Activated T-helper 1 cell treated with anti-CD3 and anti-CD28 coated beads, Interleukin-2, amount 50 U/mL, for 16 hours (primary cell): ENCODE measurements at places on chromosomes 5 and 9.

- no peak for DNase-seq
Observed at GRCh38 chr9:29575219-29575618, 2001.9 kb upstream of the C9orf72 start.

DNA sequence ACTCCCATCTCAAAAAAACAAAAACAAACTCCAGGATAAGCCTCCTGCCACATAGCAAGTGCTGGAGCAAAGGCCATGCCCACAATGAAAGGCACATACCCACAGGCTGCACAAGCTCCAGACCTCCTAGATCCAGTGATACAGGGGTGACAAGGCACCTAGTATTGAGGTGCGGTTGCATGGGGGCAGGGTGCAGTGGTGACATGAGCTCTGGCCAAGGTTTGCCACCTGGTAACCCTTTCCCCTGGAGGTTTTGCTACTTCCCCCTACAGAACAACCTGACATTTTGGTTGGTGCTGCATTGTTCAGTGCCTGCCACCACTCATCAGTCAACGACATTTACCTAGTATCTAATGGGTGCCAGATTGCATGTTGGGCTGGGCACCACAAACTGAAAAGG is 14.5 kb downstream of the CDKN2AIPNL start:
- DNase-seq = no peak

- DNase-seq = no peak
Observed at GRCh38 chr9:124258607-124259157, 933 bp downstream of the NEK6 start.

DNA sequence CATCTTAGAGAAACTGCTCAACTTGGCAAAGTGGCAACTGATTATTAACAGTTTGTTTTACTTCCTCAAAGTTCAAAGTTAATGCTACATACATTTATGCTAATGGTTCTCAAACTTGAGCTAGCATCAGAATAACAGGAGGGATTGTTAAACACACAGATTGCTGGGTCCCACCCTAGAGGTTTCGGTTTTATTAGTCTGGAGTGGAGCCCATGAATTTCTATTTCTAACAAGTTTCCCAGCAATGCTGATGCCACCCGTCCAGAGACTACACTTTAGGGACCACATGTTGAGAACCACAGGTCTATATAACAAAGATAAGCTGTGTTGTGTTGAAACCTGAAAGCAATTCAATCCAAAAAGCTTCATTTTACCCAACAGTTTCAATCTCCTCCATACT is 95.3 kb downstream of the FBXW11 start:
- DNase-seq = no peak

DNA sequence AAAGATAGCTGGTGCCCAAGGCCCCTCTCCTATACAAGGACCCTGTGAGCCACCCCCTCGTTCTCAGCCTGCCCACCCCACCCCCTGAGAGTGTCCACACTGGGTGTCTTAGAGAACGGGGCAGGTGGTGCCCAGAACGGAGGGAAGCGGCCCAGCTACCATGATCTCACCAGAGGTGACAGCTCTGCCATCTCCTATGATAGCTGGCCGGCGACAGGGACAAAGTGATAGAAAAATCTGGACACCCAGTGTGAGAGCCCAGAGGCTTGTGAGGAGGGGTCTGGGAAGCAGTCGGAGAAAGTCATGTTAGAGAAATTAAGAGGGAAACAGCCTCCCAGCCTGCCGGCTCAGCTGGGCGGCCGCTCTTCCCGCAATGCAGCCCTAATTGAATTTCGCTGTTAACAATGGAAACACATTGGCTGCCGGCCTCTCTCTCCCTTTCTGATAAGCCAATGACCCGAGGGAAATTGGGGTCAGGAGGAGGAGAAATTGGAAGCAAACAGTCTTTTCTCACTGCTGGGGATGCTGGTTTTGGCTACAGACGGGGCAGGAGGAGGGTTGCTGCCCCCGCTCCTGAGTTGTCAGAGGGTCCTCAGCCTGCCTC is 32.3 kb downstream of the HK3 start:
- no peak for DNase-seq

DNA sequence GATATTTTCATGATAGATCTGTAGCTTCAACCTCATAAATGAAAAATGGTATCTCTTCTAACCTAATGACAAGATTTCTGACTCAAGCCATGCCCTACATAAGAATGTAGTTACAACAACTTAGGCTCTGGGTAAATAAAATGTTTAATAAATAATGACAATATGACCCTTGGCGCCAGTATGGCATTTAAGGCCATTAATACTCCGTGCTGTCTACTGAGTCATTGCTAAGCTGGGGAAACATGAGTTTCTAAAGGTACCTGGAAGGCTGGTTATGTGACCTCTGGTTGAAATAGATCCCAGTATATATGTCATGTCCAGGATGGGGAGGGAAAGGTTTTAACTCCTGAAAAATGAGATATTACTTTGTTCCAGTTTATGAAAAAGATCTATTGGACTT is 58.0 kb upstream of the CEMIP2 start:
- no peak for DNase-seq

GRCh38 chr9:98234245-98234825 is 21.1 kb downstream of the TBC1D2 start:
- DNase-seq = no peak

GRCh38 chr5:131548176-131548575 is 86.9 kb downstream of the RAPGEF6 start:
- DNase-seq = no peak

- DNase-seq = no peak
Observed at GRCh38 chr5:38576442-38576841, 20.0 kb upstream of the LIFR start.

- DNase-seq = no peak
Observed at GRCh38 chr9:95032580-95033341, 284.7 kb downstream of the FANCC start.

DNA sequence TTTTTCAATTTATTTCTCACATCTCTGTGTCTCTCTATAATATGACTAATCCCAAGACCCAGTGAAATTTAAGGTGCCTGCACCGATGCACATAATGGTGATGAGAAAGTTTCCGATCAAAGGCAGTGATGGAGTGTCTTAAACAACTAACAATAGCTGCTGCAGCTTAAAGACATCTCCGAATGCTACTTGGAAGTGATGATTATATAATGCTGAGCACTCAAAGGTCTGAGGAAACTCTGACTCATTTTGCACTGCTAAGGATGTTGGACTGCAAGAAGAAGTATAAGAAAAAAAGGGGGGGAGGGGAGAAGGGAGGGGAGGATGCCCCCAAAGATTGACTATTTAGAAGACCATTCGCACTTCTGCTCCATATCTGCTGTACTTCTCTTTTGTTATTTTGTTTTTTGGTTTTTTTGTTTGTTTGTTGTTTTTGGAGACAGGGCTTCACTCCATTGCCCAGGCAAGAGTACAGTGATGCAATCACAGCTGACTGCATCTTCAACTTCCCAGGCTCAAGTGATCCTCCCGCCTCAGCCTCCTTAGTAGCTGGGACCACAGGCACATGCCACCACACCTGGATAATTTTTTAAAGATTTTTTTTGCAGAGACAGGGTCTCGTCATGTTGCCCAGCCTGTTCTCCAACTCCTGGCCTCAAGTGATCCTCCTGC is 192.2 kb downstream of the HSD17B3 start:
- no peak for DNase-seq

- DNase-seq = no peak
Observed at GRCh38 chr5:15103130-15103529, 231.6 kb upstream of the ANKH start.

DNA sequence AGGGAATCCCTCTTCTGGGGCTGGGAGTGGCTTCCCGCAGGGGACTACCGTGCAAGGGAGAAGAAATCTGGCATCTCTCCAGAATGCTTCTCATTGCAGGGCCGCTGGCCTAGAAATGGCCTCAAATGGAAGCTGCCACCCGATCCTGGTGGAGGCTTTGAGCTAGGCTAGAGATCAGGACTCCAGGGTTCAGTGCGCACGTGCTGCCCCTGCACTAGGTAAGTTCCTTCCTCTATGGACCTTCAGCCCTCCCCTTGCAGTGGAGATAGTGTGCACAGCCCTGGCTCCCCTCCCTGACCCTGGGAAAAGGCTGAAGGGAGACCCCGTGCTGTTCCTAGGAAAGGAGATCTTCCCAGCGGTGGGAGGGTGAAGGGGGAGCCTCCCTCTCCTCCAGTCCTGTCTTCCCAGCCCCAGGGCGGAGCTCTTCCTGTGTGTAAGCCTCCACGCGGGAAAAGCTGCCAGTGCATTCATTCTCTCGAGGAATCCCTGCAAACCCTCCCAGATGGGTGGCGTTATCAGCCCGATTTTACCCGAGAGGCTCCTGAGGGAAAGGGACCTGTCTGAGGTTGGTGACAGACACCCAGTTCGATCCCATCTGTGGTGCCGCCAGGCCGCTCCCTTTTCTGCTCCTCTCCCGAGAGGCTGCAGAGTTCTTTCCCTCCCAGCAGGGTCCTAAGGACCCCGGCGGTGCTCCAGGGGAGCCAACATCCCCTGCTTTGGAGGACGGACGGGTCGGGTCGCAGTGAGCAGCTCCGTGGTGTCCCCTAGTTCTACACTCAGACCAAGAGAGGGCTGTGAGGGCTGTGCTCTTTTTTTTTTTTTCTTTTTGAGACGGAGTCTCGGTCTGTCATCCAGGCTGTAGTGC is 1.4 kb upstream of the CERCAM start:
- no peak for DNase-seq

DNA sequence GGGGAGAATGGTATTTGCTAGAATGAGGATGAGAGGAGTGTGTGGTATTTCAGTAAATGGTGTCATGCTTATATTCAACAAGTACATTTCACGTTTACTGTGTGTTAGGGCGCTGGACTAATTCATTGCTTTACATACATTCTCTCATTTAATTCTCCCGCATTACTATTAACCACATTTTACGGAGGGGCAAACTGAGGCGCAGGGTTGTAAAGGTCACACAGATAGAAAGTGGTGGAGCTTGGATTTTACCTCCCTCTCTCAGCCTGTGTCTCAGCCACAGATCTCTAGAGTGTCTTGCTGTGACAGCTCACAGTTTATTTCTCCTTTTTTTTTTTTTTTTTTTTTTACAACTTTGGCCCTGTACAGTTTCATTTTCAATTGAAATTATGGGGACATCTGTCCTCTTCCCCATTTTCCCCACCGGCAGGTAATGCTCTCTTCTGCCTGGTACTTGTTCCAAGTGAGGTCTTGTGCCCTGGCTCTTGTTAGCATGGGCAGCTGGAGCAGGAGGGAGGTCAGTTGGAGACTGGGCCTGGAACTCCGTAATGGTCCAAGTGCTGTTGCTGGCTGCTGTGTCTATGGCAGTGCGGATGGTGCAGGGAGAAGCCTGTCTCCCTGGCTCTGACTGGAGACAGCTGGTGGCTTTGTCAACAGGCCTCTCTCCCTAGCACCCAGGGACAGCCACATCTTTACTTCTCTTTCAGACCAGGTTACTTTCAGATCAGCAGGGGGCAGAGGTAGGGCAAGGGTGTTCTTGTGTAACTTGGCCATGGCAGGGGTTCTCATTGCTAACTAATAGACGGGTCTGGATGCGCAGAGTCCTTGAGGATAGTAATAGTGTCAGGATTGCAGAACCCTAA is 20.5 kb upstream of the NDST1 start:
- no peak for DNase-seq

DNA sequence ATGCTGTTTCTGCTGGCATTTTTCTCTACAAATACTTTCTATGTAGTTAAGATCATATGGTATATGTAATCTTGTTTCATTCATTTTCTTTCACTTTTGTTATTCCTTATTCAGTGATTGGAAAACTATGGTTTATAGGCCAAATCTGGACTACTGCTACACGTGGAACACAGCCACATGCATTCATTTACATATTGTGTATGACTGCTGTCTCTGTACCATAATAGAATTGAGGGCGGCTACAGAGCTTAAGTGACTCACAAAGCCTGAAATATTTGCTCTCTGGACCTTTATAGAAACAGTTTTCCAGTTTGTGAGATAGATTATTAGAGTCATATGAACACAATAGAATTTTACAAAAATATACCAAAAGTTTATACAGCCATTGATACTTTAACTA is 133.6 kb upstream of the CDKN2B start:
- DNase-seq = no peak

DNA sequence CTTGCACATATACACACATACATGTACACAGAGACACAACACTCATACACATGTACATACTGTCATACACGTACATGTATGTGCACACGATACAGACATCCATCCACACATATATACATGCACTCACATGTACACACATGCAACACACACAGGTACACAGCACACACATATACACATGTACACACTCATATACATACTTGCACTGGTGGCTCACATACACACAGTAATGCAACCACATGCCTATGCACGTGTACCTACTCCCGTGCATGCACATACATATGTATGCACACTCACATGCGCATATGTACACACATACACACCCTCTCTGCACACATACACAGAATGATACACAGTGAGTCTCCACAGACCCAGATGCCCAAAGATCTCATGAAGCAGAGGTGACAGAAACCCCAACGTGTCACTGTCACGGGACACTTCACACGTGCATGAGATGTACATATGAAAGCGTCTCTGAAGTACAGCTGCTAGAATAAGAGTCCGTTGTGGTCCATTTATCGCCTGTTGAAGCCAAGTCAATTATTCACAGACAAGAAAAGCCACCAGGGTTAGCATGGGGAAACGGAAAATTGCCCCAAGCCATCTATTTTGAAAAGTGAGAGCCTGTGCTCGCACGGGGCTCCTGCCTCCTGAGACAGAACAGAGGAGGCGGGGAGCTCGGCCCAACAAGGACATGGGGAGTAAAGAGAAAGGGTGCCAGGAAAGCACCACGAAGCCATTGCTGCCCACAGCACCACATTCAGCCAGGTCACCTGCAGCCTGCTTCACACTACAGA is 24.9 kb downstream of the LPCAT1 start:
- DNase-seq = no peak

- DNase-seq = no peak
Observed at GRCh38 chr9:130237076-130237475, 28.5 kb upstream of the HMCN2 start.

DNA sequence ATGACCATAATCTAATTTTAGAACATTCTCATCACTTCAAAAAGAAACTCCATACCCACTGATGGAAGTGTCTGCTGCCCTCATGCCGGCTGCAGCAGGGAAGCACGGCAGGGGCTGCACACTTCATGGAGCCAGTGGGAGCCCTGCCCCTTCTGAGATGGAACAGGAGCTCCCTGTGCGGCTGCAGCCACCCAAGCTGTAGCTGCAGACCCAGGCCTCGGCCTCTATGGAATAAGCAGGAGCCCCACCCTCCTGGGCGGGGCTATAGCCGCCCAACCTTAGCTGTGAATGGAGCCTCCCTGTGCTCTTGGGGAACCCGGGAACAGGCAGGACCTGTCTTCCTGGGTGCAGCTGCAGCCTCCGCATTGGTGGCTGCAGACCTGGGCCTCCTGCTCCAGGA is 128.5 kb downstream of the NUDT12 start:
- DNase-seq = no peak

GRCh38 chr5:169696621-169697510 is 59.8 kb downstream of the DOCK2 start:
- DNase-seq = no peak
